T-cell (primary cell): ENCODE measurements at places on chromosomes 5 and 9. TPM values are rescaled to one million over a fixed set of nuclear protein-coding genes. Genes with fewer than 3 reads are reported as not detected.

The CAMSAP1 gene
- total RNA-seq = 36.6 TPM

The TMEM215 gene
- not detected for total RNA-seq

The ZNF608 gene
- 1.0 TPM for total RNA-seq

The CBY3 gene
- 0.50 TPM for total RNA-seq

The SLC1A1 gene
- total RNA-seq = 0.46 TPM

The DNAI1 gene
- total RNA-seq = not detected

The PPP3R2 gene
- total RNA-seq = not detected
